ENCODE measurements at places on chromosomes 3 and 15. TPM values are rescaled to one million over a fixed set of nuclear protein-coding genes. Genes with fewer than 3 reads are reported as not detected.

DNA sequence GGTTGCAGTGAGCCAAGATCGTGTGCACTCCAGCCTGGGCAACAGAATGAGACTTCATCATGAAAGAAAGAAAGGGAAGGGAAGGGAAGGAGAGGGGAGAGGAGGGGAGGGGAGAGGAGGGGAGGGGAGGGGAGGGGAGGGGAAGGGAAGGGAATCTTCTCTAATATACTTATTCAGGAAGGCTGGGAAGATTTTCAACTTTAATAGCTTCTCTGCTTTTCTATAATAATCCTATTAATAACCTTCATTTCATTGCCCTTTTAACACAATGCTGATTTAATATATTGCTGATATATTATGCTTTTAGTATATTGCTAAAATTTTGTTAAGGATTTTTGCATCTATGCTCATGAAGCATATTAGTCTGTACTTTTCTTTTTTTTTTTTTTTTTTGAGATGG is 23.4 kb upstream of the RNF7 start:
- no peak for DNase-seq

GRCh38 chr3:100697172-100697571 is 12.1 kb upstream of the TFG start:
- no peak for DNase-seq

The UCN2 gene
- not detected for total RNA-seq

The ACOX2 gene
- total RNA-seq, result not detected

The DLEC1 gene
- total RNA-seq, result 7.0 TPM

The C2CD4B gene
- total RNA-seq, result not detected

The ARHGEF26 gene
- not detected for total RNA-seq
